Heart left ventricle (tissue), 16 donors: ENCODE measurements at places on chromosomes 5 and 9. TPM values are rescaled to one million over a fixed set of nuclear protein-coding genes. Genes with fewer than 3 reads are reported as not detected.

FAM221B gene
- total RNA-seq = not detected

PCDH12 gene
- 5.4 TPM for total RNA-seq

RXRA gene
- 52.9 TPM for total RNA-seq

STKLD1 gene
- 0.40 TPM for total RNA-seq

PCDHGB3 gene
- 4.0 TPM for total RNA-seq

DNA sequence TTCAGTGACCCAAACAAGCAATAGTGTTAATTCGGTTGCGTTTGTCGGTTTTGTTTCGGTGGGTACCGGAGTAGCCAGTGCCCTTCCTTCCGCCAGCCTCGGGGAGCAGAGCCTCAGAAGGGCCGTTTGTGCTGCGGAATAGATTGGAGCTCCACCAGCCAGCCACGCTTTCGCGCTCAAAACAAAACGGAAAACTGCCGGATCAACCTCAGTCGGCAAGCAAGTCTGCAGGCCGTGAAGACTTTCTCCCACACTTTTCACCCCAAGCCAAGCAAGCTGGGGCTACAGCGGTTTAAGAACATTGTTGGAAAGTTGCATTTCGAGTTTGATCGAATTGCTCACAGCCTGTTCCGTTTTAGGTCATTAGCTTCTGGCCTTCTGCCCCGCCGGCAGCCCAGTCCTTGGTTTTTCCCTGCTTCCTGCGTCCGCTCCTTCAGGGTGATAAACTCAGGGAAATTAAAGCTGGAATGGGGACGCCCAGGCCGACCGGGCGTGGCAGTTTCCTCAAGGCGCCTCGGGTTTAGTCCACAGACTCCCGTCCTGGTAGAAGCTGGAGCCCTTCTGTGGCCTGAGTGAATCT is 803 bp upstream of the CCNO start:
- DNase-seq = no peak

DNA sequence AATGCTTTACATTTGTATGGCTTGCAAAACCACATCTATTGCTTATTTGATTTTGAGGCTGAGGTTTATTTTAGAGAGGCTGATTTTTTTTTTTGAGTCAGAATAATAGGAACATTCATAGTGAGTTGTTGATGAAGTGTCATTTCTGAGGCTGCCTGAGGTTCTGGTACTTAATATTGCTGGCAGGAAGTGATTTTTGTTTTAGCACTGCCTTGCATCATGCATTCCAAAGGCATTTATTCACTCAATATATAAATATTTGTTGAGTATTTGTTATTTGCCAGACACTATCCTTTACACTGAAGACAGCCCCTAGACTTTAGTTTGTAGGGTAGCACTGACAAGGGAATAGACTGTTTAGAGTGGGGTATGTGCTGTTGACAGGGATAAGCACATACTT is 2.7 kb downstream of the RNF20 start:
- DNase-seq = no peak

DNA sequence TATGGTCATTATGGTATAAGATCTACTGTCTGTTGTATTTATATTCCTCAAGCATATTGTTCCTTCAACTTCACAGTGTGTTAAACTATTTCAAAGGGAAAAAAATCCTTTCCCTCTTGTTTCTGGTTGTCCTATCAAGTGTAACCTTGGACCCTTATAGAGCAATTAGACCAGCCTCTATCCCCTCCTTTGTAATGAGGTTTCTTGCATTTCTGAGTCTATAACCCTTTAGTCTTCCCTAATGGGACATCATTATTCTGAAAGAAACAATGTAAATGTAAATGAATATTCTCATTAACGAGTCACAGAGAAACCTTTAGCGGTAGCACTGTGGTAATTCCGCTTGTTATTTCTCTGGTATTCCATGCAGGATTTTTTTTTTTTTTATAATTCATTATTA is 197.3 kb downstream of the CNTLN start:
- no peak for DNase-seq

DNA sequence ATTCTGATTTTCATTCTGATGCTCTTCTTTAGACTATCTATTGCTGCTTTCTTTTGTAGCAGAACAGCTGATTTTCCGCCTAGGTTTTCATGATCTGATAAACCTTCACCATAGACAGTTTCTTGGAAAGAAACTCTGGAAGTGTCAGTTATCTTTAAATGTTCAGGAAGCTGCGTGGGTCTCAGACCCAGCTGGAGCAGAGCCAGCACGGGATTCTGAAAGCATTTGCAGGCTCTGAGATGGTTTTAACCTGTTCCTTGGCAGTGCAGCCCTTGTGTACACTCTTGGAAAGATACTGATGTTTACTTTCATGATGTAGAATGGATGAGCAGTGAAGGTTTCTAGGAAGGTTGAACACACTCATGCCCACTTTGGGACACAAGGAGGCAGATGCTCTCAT is 178.0 kb upstream of the DMRT1 start:
- DNase-seq = no peak

GRCh38 chr9:63859475-63860215 is 1425.4 kb downstream of the FOXD4L5 start:
- DNase-seq = peak; percentile 64

DNA sequence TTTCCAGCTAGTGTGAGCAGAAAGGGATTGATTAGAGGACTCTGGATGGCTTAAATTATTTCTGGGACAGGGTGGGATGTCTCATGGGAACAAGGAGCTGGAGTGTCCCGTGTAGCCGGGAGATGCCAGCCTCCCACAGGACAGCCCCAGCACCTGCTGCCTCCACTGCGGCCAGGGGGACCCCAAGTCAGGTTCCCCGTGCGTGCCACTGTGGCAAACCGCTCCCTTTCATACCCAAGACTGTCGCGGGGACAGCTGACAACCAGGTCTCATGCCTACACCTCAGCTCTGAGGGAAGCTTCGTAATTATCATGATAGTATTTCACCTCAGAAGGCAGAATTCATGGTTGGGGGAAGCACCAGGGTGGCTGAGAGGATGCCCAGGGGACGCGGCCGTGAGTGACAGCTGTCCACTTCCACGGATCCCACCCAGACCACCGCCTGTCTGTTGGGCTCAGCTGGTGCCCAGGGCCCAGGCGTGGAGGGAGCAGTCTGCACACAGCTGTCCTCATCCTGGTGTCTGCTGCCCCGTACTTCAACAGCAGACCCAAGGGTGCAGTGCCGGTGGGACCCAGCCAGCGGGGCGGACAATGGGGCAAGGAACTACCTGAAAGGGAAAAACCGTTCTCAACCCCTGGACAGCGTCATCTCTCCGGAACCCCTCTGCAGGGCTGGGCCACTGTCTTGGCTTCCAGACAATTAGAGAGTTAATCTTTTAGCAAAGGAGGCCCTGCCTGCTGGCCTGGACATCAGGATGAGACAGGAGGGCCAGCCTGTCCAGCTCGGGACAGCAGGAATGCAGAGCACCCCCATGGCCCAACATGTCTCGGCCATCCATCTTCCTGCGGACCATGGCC is 166.9 kb downstream of the OLFM1 start:
- DNase-seq = no peak

DNA sequence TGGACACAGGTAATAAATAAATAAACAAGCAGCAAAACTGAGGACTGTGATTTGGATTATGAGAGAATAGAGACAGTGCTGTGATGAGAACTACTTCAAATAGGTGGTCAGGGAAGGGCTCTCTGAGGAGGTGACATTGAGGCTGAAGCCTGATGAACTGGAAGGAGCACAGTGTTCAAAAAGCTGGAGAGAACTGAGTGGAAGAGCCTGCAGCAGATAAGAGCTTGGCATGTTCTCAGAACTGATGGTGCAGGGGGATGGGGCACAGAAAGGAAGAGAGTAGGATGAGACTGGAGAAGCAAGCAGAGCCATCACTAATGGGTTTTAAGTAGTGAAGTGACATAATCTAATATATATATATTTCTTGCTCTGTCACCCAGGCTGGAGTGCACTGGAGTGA is 11.2 kb upstream of the TPM2 start:
- DNase-seq = no peak

GRCh38 chr9:98787766-98788335 is 8.5 kb downstream of the ANKS6 start:
- DNase-seq = no peak

GRCh38 chr5:163659568-163659902 is 154.1 kb downstream of the MAT2B start:
- no peak for DNase-seq

- DNase-seq = peak; percentile 91
Measured at GRCh38 chr9:129202613-129203555, 24.8 kb upstream of the IER5L start.
